ENCODE measurements at places on chromosomes 4 and X. TPM values are rescaled to one million over a fixed set of nuclear protein-coding genes. Genes with fewer than 3 reads are reported as not detected.
A peak's percentile ranks its signal among the peaks of the same experiment; 100 is the strongest.

GRCh38 chrX:9503261-9503660 lies 38.4 kb downstream of the TBL1X start:
- DNase-seq, result no peak

DNA sequence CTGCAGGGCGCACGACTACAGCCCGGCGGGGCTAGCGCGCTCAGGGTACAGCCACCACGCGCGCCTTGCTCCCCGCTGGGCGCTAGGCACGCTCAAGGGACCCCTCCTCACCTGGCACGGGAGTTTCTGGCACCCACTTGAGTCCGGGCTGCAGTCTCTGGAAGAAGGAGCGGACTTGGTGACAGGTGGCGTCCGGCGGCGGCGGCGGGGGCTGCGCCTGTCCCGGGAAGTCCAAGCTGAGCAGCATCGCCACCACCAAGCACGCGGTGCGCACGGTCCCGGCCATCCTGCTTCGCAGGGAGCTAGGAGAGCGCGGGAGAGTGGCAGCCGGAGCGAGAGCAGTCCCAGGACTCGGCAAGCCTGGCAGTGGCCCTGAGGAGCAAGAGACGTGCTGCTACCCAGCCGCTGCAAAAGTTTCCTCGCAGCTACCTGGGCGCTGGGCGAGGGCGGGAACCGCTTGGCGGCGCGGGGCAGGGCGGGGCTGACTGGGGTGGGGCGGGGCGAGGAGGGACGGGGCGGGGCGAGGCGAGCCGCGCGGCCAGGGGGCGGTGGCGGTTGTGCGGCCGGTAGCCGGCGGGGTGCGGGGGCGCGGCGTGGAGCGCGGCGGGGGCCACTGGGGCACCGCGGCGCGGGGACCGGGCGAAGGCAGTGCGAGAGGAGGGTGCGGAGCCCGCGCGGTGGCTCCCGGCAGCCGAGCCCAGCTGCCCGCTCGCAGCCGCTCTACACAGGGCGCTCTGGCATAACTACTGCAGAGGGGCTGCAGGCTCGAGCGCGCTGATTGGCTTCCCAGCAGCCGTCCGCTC lies at the start of gene GPC3:
Gene GPC3, minus strand, starts transcription at position 431 of the 803 bp plus-strand sequence.
- DNase-seq, result peak; percentile 34

DNA sequence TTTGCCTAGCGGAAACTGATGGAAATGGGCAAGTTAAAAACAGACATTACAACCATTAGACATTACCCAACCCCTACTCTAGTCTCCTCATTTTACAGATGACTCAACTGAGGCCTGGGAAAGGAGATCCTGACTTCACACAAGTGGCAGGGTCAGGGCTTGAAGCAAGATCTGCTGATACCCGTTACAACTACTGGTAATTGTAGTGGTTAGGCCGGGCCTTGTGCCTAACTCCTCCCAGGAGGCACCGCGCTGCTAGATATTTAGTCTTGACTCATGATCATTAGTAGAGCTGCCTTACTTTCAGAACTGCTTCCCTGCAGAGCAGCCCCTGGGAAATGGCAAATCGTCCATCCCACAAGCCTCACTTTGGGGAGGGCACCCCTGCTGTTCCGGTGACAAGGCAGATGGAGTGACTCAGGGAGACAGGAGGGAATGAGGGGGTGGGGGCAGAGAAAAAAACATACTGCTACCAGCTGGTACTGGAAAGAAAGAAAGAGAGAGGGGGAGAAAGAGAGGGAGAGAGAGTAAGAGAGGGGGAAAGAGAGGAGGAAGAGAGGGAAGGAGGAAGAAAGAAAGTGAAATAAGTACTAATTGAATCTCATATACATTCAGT lies 12.2 kb downstream of the ARHGEF6 start:
- DNase-seq, result peak; percentile 76

DNA sequence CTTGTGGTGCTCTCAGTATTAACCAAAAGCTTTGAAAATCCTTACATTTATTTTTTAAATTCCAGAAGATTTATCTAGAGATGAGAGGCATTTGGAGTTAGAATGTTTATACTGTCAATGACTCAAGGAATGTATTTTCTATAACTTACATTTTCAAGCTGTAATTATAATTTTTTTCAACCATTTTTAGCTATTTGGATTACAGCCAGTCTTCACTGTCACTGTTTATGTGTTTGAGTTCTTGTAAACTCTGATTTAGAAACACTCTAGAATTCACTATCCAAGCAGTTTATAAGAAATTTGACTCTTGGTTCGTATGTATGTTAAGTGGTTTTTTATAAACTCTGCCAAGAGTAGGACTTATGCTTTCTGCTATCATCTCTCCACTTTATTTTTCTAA lies 36.7 kb upstream of the GUCY1A1 start:
- no peak for DNase-seq

DNA sequence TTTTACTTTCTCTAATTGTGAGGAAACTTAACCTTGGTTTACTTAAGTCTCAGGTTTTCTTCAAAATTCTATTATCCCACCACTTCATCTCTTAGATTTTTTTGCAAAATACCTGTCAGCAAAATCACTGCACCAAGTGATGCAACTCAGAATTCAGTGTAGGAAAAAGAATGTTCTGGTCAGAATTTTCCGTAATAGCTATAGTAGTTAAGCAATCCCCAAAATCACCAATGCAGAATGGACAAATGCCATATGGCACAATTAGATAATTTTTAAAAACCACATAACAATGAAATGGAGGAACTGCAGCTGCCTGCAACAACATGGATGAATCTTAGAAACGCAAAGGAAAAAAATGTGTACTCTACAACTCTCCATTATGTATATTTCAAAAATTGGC lies 373.1 kb downstream of the NAF1 start:
- DNase-seq, result no peak

- no peak for DNase-seq
Observed at GRCh38 chrX:95505721-95506120, 1178.9 kb upstream of the DIAPH2 start.

DNA sequence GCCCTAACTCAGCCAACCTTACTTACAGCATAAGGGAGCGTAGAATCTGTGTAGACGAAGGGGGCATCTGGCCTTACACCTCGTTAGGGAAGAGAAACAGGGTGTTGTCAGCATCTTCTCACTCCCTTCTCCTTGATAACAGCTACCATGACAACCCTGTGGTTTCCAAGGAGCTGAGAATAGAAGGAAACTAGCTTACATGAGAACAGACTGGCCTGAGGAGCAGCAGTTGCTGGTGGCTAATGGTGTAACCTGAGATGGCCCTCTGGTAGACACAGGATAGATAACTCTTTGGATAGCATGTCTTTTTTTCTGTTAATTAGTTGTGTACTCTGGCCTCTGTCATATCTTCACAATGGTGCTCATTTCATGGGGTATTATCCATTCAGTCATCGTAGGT lies 14.6 kb downstream of the PLP1 start:
- DNase-seq, result no peak

- no peak for DNase-seq
Observed at GRCh38 chr4:184937745-184938144, 80.5 kb upstream of the HELT start.

GRCh38 chr4:37561803-37562207 lies 124.4 kb downstream of the RELL1 start:
- no peak for DNase-seq

- DNase-seq, result no peak
Observed at GRCh38 chrX:84907324-84907968, 96.2 kb upstream of the APOOL start.

DNA sequence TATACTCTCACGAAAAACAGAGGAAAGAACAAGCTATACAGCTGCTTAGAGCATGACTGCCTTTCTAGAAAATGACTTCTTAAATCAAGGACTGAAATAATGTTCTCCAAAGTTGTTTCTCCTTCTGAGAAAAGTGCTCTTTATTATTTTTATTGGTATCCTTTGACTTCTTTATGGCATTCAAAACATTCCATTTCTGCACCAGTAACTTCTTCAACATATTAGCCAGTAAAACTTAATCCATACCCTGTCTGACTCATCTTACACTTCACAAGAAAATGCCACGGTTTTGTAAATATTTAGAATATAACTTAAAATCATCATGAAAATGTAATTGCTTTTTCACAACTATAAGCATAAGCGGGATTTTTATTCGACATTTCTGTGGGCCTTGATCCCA lies 180.4 kb downstream of the NR3C2 start:
- no peak for DNase-seq

DNA sequence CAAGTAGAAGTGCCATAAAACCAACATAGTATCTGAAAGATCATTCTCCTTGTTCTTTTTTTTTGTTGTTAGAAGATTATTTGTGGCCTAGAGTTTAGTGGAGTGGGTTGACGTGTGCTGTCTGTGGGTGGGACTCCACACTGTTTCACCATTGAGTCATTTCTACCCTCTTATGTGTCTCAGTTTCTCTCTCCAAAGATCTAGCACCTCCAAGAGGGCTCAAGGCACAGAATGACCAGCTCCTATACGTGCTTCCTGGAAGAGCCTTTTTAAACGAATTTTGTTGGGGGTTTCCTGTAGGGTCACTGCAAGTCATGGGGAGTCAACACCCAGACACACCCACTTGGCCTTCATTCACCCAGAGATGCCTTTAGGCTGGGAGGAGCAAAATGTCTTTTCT lies 150.1 kb downstream of the KLF8 start:
- peak; percentile 59 for DNase-seq

DNA sequence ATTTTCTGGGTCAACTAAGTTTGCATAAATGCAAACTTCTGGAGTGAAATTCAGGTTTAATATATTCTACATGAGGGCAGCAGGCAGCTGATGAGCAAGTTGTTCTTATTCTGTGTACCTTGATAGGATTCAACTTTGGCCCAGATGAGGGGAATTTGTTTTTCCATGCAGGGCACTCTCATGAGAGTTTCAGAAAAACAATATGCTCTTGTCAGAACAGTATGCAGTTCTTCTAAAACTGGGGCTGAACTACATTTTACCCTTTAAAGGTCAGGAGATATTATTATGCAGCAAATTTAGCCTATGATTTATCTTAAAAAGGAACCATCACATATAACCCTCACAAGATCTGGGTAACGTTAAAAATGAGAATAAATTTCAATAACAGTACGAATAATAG lies 19.2 kb downstream of the GPRIN3 start:
- no peak for DNase-seq

DNA sequence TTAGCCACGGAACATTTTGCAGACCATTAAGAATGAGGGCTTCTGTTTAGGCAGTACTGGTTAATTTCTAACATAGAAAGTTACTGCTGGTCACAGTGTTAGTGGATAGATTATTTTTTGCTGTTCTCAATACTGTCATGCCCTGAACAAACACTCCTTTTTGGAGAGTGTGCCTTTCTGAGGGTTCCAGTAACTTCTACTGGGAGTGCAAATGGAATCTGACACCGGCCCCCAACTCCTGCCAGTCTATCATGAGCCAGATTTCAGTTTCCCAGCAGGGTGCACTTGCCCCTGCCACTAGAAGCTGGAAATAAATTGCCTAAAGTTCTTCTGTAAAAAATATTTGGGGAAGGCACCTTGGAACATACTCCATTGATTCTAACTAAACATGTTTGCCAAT lies 224.4 kb upstream of the GPC4 start:
- DNase-seq, result no peak

DNA sequence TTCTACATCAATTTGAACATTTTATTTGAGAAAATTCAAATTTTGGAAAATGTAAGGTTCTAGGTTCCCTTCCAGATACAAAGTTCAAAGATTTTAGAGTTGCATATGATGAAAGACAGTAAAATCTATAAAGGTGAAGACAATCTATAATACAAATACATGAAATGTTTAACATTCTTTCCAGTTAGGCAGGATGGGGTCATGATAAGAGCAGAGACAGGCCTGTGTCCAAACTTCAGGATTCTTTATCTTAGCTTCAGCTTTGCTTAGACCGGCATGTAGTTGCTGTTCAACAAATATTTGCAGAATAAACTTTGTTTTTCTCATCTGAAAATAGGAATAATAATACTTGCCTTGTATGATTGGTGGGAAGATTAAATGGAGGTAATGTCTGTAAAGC lies 4.5 kb upstream of the RPS6KA3 start:
- no peak for DNase-seq

Gene CT83
- not detected for total RNA-seq

Gene SPRY1
- total RNA-seq, result 144 TPM

Gene EVC
- 2.5 TPM for total RNA-seq

Gene IBSP
- not detected for total RNA-seq

Gene STPG2
- 0.18 TPM for total RNA-seq

Gene CITED1
- not detected for total RNA-seq

Gene DDX53
- not detected for total RNA-seq

Gene VSIG1
- 1.2 TPM for total RNA-seq

Gene DUSP21
- not detected for total RNA-seq

Gene SSX1
- total RNA-seq, result not detected

Gene SRPK3
- total RNA-seq, result 0.09 TPM

Gene ARHGAP6
- total RNA-seq, result not detected

Gene GRIA2
- total RNA-seq, result not detected

Gene JAKMIP1
- total RNA-seq, result 5.6 TPM

Gene SULT1E1
- total RNA-seq, result not detected

Gene EDA
- total RNA-seq, result 0.92 TPM

All from activated CD8-positive, alpha-beta T cell treated with anti-CD3 and anti-CD28 coated beads for 36 hours (primary cell).